MV-4-11 (cell line): ENCODE measurements at places on chromosomes 4 and X.

GRCh38 chr4:915041-915474 is 17.1 kb downstream of the GAK start:
- DNase-seq = peak; percentile 88

- DNase-seq = no peak
Observed at GRCh38 chrX:75748431-75748830, 36.6 kb downstream of the MAGEE2 start.

GRCh38 chr4:99811850-99812249 is 4.8 kb upstream of the DAPP1 start:
- peak; percentile 82 for DNase-seq

GRCh38 chr4:98485816-98486345 is 172.5 kb downstream of the TSPAN5 start:
- DNase-seq = no peak

GRCh38 chr4:185183622-185184281 is 20.0 kb downstream of the CFAP97 start:
- DNase-seq = peak; percentile 74

- peak; percentile 23 for DNase-seq
Observed at GRCh38 chrX:52574416-52575275, 57.8 kb upstream of the XAGE1B start.
